NCI-H460 (cell line): ENCODE measurements at places on chromosomes 2 and 18. TPM values are rescaled to one million over a fixed set of nuclear protein-coding genes. Genes with fewer than 3 reads are reported as not detected.

DNA sequence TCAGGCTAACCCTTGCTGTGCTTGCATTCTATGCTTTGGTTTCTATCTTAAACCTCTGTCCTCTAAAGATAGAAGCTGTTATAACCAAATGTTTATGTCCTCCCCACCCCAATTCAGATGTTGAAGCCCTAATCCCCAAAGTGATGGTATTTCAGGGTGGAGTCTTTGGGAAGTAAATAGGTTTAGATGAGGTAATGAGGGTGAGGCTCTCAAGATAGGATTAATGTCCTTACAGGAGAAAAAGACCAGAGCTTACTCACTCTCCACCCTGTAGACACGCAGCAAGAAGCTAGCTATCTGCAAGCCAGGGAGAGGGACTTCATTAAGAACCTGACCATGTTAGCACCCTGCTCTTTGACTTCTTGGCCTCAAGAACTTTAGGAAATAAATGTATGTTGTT is 362.5 kb downstream of the ERBB4 start:
- DNase-seq, result no peak

- no peak for DNase-seq
Observed at GRCh38 chr2:120150040-120150482, 73.1 kb downstream of the TMEM185B start.

DNA sequence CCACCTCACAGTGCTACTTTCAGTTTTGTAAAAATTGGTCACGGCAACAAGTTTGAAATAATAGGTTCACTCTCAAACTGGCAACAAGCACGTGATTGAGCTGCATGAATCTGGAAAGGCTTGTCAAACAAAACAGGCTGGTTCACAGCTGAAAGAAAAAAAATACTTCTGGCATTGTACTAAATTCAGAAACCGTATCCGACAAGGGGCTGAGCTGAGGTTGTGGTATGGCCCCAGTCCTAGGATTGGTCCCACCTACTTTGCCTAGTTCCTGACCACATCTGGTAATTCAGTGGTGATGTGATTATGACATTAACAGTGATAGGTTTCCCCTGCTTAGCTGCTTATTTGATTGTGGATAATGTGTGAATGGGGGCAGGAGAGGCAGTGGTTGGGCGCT is 326.5 kb upstream of the THUMPD2 start:
- no peak for DNase-seq

MEP1B gene
- 0.20 TPM in 1 of 2 replicates, not detected in the other for total RNA-seq

ALPI gene
- total RNA-seq, result not detected in 2 replicates

DNA sequence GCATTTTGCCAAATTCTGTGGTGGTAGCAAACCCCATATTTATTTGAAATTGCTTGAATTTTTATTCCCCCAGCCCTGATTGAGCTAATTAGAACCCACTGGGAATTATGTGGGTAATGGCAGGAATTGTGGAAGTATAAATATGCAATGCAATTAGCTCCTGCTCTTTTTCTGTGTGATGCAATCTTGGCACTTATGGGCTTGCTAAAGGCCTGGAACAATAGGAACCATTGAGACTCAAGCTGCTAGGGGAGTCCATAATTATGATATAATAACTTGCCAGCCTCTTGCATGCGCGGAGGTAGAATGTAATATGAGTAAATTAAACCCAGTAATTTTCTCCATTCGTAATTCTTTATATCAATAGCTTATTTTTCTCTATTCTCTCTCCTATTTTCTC is 267.6 kb upstream of the THSD7B start:
- no peak for DNase-seq

DNA sequence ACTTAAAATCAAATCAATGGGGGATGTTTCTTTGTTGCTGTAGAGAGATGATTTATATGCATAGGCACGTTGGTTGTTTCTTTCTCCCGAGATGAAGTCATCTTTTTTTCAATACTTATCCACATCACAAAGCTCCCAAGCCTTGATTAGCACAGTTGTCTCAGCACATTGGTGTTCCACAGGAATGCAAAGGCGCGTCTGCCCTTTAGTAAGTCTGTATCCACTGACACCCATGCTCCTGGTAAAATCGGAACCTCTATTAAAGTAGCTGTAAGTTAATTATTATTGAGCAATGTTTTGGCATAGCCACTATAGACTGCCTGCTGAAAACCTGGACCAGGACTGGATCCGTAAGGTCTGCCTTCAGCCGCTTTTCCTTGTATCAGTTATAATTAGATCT is 77.6 kb upstream of the RBM44 start:
- no peak for DNase-seq

INPP5D gene
- total RNA-seq, result 0.79 and 1.3 TPM in 2 replicates

DNA sequence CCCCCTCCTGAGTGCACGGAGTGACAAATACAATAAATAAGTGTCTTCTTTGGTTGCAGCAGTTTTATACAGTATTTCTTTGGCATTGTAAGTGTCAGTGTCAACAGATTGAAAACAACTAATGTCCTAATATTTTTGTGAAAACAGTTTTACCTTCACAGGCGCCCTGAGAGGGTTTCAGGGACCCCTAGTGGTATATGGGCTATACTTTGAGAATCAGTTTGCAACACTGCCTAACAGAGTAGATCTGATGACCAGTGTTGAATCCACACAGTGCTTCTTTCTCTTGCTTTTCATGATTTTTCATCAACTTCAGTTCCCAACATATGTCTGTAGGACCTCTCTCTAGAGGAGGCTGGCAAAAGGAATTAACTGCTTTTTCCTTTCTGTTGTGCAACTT is 162.2 kb downstream of the PRPF40A start:
- peak; percentile 5 for DNase-seq

DNA sequence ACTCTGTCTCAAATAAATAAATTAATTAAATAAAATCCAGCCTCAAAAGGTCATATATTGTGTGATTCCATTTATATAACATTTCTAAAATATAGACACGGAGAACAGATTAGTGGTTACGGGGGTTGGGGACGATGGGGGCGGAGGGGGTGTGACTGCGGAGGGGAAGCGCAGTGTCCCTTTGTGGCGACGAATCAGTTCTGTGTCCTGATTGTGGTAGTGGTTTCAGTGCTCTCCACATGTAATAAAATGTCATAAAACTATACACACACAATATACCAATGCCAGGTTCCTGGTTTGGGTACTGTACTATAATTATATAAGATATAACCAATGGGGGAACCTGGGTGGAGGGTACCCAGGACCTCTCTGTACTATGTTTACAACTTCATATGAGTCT is 186.4 kb downstream of the ANAPC1 start:
- no peak for DNase-seq

- DNase-seq, result no peak
Observed at GRCh38 chr2:158687315-158687714, 107.8 kb upstream of the DAPL1 start.

GRCh38 chr18:31497836-31498573 is at the start of gene DSG2:
DSG2 (plus strand) TSS chr18:31498177; CDS start chr18:31498252, 75 bp downstream.
- no peak for DNase-seq

GRCh38 chr2:109173311-109174171 is 44.5 kb downstream of the SH3RF3 start:
- DNase-seq, result no peak

C2orf66 gene
- total RNA-seq, result 0.58 and 0.84 TPM in 2 replicates

GRCh38 chr2:25492726-25493125 is 151.0 kb upstream of the DNMT3A start:
- DNase-seq, result no peak

MLPH gene
- 81.6 and 107 TPM in 2 replicates for total RNA-seq

PIGN gene
- total RNA-seq, result 32.4 and 37.5 TPM in 2 replicates

PIEZO2 gene
- not detected in 2 replicates for total RNA-seq

- no peak for DNase-seq
Observed at GRCh38 chr2:114814355-114814754, 371.9 kb downstream of the DPP10 start.

- peak; percentile 1 for DNase-seq
Observed at GRCh38 chr2:2057125-2057721, 273.9 kb downstream of the MYT1L start.

GRCh38 chr2:11764920-11765319 is 18.5 kb downstream of the LPIN1 start:
- no peak for DNase-seq

- no peak for DNase-seq
Observed at GRCh38 chr18:42527766-42528165, 572.7 kb downstream of the PIK3C3 start.

DNPEP gene
- 50.8 and 55.2 TPM in 2 replicates for total RNA-seq

- DNase-seq, result no peak
Observed at GRCh38 chr2:147696426-147696825, 148.4 kb upstream of the ACVR2A start.

DNA sequence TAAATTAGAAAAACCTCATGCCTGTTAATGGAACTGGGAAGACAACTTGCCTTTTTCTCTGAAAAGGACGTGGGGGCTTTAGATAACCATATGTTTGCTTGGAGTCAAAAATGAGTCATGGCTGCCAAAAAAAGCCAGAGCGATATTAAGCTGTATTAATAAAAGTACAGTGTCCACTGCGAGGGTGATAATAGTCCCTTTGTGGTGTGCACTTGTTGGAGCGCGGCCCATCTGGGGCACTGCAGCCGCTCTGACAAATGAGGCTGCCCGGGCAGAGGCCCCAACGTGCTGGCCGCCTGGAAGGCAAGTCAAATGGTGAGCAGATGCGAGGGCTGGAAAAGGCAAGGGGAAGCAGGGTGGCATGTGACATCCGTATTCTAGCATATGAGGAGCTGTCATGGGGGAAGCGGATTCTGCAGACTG is 103.3 kb upstream of the NCK2 start:
- DNase-seq, result no peak

GPR35 gene
- 0.10 and 0.38 TPM in 2 replicates for total RNA-seq

- DNase-seq, result no peak
Observed at GRCh38 chr18:28267878-28268625, 91.1 kb upstream of the CDH2 start.

GRCh38 chr2:11962707-11963328 is 216.4 kb downstream of the LPIN1 start:
- no peak for DNase-seq

DNA sequence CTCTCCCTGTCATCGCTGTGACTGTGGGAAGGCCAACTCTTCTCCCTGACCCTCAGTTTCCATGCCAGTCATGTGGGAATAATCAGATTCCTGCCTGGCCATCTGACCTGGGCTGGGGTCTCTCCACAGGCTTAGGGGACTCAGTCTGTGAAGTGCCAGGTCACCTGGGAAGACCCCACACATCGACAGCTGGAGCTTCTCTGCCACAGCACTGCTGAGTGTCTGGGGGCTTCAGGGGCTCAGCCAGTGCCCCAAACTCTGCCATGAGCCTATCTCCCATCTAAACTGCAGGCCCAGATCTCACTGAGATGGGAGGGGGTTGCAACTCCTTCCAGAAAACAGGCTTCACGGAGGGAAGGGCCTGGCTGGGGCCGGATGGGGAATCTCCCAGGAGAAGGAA is 42.0 kb upstream of the OTOS start:
- DNase-seq, result no peak

- DNase-seq, result no peak
Observed at GRCh38 chr2:240287011-240287410, 146.6 kb upstream of the OTOS start.

DNA sequence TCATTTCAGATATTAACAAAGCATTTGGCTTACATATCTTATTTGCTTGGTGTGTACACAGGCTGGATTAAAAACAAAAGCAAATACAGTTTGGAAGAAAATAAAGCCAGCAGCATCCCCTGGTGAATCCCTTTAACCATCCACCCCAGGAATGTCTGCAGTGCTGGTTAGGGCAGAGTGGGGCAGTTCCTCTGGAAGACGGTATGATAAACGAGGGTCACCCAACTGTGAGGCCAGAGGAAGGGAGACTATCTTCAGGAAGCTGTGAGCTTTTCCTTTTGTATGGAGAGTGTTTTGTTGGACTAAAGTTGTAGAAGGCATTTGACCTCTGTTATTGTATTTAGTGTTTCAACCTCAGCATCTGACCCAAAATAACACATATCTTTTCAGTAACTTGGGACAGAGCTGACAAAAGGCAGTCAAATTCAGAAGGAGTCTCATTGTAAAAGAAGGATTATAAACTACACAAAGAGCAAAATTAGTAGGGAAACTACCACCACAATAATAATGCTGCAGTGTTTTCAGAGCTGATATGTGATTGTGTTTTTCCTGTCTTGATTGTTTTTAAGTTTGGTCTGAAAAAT is 159.1 kb downstream of the FMNL2 start:
- DNase-seq, result no peak

DNA sequence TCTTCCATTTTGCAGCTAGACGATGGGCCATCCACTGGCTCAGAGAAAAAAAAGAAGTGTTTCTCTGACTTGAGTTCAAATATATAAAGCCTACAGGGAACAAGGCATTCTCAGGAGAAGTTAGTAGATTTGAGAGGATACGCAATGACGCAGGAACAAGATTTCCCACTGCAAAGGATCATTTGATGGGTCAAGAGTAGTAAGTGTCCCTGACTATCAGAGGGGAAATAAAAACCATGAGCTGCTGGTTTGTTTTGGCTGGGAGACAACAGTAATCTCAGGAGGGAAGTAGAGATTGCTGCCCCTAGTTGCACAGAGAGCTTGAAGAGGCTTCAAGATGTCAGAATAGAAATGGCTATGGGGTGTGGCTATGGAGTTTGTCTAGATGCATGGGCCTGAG is 22.3 kb upstream of the MYO1B start:
- no peak for DNase-seq

DNA sequence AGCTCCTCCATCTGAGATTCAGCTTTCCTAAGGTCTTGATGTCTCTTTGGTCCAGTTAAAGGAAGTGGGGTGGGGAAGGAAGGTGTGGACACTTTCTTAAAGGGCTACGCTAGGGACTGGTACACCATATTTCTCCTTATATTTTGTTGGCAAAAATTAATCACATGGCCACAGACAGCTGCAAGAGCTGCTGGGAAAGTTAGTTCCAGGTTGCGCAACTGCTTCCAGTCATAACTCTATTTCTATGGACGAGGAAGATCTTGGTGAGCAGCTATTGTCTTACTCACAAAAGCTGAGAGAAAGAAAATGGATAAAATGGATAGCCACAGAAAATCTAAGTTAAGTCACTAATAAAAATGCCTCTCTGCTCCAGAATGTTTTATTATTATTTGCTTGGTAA is 60.7 kb upstream of the PPM1B start:
- no peak for DNase-seq

- DNase-seq, result no peak
Observed at GRCh38 chr2:96533292-96534073, 3.1 kb upstream of the ARID5A start.

GRCh38 chr18:45449418-45450227 is 165.7 kb upstream of the SLC14A2 start:
- DNase-seq, result no peak

GPR17 gene
- total RNA-seq, result not detected in 2 replicates

FIGN gene
- 2.7 and 3.6 TPM in 2 replicates for total RNA-seq

- no peak for DNase-seq
Observed at GRCh38 chr2:53463806-53464726, 303.5 kb upstream of the CHAC2 start.
